ENCODE measurements at places on chromosomes 11 and 22.

GRCh38 chr11:58968251-58968711, 29.0 kb downstream of the GLYATL1 start:
- DNase-seq, result no peak

- DNase-seq, result no peak
Measured at GRCh38 chr11:23729088-23729487, 767.8 kb upstream of the LUZP2 start.

GRCh38 chr11:83871054-83871453, 584.9 kb upstream of the CCDC90B start:
- no peak for DNase-seq

- no peak for DNase-seq
Measured at GRCh38 chr11:126438272-126438671, 82.8 kb downstream of the ST3GAL4 start.

DNA sequence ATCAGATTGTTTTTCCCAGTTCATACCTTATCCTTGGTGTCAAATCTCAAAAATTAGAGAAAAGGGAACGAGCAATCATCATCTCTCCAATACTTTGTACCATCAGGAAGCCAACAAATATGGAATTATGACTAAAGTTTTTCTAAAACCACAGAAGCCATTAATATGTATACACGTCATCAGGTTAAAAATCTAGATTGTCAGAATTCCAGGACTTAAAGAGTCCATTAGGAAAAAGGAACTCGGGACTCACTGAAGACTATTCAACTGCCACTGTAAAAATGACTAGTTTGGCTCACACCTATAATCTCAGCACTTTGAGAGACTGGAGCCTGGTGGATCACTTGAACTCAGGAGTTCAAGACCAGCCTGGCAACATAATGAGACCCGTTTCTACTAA, 344.4 kb upstream of the LRRC4C start:
- no peak for DNase-seq

GRCh38 chr11:64128255-64129006, 37.5 kb downstream of the MACROD1 start:
- DNase-seq, result no peak

GRCh38 chr22:46545086-46545792, 7.8 kb upstream of the CELSR1 start:
- DNase-seq, result no peak

DNA sequence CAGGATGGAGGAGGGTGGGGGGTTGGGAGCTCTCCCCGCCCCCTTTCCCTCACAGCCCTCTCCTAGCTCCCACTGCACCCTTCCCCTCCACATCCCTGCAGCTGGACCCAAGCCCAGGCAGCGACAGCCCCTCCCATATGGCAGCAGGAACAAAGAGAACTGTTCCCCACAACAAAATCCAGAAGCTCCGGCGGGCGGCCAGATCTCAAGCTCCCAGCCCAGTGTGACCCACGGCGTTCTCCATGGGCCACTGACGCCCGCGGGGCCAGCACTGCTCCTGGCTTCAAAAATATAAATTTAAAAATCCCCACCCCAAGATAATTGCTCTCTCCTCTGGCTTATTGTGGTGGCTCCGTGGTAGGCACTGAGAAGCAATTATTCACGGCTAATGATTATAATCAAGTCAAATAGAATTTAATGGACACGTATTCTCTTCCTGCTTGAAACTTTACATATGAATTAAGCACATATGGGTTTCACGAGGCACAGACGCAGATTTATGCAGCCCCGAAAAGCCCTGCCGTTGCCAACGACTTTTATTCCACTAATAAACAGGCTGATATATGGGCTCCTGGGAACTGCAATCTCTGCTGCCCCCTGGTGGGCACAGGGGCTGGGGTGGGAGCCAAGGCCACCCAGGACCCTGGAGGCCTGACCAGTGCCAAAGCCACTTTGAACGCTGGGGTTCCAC, 17.5 kb downstream of the MACROD1 start:
- peak; percentile 73 for DNase-seq

DNA sequence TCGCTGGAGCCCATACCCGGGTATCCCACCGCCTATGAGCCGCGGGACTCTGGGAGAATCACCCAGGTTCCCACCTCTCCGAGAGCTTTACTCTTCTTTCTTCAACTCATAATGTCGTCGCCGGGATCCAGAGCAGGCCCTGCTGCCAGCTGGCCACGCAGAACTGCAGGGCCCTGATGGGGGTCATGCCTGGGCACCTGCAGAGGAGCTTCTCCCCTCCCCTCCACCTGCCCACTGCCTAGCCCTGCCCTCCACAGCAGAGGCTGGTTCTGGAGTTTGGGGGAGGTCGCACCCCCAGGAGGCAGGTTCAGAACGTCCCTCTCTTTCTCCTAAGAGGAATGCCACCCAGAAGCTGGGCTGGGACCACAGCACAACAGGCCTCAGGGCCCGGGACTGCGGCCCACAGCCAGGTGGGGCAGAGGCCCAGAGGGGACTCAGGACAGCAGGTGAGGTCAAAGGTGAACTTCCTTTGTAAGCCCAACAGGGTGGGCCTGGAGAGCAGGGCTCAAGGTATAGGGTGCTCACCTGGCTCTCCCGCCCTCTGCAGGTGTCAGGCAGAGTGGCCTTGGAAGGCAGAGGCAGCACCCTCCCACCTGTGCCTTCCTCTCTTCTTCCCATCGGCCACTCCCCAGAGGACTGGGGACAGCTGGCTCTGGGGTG, 1.9 kb downstream of the SLC25A45 start:
- DNase-seq, result no peak

GRCh38 chr22:41922940-41923594, 3.5 kb downstream of the TNFRSF13C start:
- DNase-seq, result no peak

GRCh38 chr22:38320605-38321402, 3.6 kb upstream of the CSNK1E start:
- DNase-seq, result no peak

GRCh38 chr11:113670149-113670830, 35.8 kb downstream of the TMPRSS5 start:
- DNase-seq, result no peak

DNA sequence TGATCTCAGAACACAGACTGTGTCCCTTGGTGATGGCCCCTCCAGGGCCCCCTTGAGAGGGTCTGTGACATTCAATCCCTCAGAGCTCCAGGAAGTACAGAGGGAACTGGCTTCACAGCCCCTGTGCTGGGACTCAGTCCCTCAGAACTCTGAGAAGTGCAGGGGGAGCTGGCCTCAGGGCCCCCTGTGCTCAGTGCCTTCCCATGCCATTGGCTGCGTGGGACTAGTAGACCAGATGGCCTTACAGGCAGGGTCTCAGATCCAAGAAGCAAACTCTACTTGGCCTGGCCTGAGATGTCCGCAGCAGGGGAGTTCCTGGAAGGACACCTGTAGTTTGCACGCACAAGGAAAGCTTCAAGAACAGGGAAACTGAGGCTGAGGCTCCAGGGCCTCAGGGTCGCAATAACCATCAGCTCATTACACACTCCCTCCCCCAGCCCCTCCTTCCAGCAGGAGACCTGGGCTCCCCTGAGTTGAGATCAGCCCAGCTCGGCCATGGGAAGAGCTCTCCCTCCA, 138.4 kb downstream of the BRD1 start:
- no peak for DNase-seq

DNA sequence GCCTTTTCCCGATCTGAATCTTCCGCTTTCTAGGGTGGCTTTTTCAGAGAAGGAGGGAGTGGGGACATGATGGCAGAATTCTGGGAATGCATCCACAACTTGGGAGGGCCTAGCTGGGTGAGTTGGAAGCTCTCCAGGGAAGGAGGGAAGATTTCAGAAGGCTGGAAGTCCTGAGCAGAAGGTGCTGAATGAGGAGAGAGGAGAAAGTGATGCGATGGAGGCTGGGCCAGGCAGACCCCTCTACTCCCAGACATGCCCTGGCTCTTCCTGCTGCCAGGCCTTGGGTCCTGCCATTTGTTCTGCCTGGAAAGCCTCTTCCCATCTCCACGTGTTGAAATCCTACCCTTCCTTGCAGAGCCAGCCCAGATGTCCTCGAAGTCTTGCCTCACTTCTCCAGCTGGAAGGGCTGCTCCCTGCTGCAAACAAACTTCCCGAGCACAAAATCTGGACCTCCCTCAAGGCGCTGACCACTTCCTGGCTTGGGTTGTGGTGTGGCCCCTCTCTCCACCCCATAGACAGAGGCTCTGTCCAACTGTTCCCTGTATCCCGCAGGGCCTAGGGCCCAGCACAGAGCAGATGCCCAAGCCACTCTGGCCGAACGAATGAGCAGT, 16.8 kb downstream of the LRRC32 start:
- no peak for DNase-seq

- DNase-seq, result no peak
Measured at GRCh38 chr22:44047891-44048301, 23.8 kb downstream of the PARVB start.

GRCh38 chr22:23787600-23787896, 782 bp downstream of the SMARCB1 start:
- no peak for DNase-seq

GRCh38 chr22:25144522-25144921, 55.1 kb upstream of the CRYBB3 start:
- DNase-seq, result no peak

- no peak for DNase-seq
Measured at GRCh38 chr22:38831166-38831945, 12.5 kb downstream of the NPTXR start.

- peak; percentile 82 for DNase-seq
Measured at GRCh38 chr11:76207642-76208401, 1.5 kb upstream of the WNT11 start.

DNA sequence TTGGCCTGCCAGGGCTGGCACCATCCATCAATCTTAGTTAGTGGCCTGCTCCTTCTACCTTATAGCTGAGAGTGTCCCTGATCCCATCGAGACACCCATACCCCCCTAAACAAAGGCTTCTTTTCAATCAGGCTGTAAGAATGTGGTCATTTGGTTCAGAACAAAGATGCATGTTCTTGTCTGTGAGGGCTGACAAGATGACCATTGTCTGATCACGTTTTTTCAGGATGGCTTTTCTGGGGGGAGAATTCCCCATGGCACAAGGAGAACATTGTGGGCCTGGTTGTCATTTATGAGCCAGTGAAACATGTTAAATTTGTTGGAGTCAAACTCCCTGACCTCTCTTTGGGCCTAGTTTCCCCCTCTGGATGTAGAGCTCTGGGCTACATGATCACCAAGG, 160.4 kb downstream of the INSC start:
- no peak for DNase-seq

DNA sequence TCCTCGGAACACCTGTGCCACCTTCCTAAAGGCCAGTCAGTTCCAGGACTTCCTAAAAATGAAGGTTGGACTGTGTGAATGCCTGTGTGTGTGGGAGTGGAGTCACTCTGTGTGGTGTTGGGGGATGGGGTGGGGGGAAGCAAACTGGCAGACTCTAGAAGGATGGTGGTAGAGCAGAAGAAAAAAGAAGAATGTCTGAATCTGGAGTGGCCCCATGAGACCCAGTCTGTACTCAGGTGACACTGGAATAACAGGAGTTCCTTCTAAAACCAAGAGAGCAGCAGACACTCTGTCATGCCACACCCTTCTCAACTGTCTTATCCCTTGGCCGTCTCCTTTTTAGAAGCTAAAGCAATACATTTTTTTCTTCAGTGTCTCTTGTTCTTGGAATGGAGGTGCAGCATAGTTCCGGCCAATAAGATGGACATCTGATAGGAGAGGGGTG, 82.9 kb downstream of the MAML2 start:
- no peak for DNase-seq

DNA sequence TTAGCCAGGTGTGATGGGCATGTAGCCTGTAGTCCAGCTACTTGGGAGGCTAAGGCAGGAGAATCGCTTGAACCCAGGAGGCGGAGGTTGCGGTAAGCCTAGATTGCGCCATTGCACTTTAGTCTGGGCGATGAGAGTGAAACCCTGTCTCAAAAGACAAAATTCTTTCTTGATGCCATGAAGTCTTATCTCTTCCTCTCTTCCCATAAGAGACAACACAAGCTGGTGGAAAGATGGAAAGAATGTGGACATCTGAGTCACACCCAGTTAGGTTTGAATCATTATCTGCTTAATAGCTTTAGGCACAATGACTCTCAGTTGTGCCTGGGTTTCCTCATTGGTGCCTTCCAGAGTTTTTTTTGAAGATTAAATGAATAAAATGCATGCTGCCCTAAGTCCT, 35.3 kb downstream of the KREMEN1 start:
- DNase-seq, result no peak

GRCh38 chr11:33530815-33531214, 169.8 kb downstream of the C11orf91 start:
- DNase-seq, result no peak

GRCh38 chr22:25110846-25111578, 88.6 kb upstream of the CRYBB3 start:
- DNase-seq, result peak; percentile 40

GRCh38 chr11:32316858-32317642, 118.3 kb downstream of the WT1 start:
- no peak for DNase-seq

- peak; percentile 59 for DNase-seq
Measured at GRCh38 chr11:96267496-96268032, 75.4 kb downstream of the MAML2 start.

- DNase-seq, result no peak
Measured at GRCh38 chr11:117606211-117606610, 190.8 kb downstream of the DSCAML1 start.

DNA sequence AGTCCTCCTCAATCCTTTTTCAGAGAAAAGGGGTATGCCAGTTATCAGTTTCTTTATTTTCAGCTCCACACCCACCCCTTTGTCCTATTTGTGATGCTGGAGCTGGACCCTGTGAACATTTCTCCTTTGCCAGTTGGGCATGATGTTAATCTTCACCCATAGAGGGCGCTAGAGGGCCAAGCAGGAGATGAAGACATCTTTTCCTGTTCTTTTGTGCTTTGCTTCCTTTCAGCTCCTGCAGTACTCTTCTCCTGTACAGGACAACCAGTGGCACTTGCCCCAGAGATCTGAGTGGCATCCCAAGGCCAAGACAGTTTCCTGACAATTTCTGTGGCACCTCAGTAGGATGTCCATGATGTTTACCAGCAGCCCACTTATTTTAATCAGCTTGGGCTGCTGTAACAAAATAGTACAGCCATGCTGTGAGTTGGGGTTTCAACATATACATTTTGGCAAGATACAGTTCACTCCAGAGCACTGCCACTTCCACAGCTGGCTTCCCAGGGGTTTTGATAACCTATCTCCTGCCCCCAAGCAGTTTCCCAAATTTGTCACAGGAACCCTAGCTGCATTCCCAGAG, 4.6 kb downstream of the SAA2 start:
- peak; percentile 56 for DNase-seq

- DNase-seq, result no peak
Measured at GRCh38 chr11:63978551-63979239, 4.3 kb downstream of the COX8A start.

GRCh38 chr11:95788921-95789505, 569 bp downstream of the FAM76B start:
- peak; percentile 32 for DNase-seq

All from activated naive CD4-positive, alpha-beta T cell treated with Interleukin-2 at 50 U/mL for 16 hours (primary cell).